ENCODE measurements at places on chromosomes 6 and 20.

- DNase-seq: no peak
These were observed 60.2 kb downstream of the GNAS-AS1 start for GRCh38 chr20:58790454-58790853.

GRCh38 chr6:12749531-12750379, 33.2 kb downstream of the PHACTR1 start:
- DNase-seq: no peak

DNA sequence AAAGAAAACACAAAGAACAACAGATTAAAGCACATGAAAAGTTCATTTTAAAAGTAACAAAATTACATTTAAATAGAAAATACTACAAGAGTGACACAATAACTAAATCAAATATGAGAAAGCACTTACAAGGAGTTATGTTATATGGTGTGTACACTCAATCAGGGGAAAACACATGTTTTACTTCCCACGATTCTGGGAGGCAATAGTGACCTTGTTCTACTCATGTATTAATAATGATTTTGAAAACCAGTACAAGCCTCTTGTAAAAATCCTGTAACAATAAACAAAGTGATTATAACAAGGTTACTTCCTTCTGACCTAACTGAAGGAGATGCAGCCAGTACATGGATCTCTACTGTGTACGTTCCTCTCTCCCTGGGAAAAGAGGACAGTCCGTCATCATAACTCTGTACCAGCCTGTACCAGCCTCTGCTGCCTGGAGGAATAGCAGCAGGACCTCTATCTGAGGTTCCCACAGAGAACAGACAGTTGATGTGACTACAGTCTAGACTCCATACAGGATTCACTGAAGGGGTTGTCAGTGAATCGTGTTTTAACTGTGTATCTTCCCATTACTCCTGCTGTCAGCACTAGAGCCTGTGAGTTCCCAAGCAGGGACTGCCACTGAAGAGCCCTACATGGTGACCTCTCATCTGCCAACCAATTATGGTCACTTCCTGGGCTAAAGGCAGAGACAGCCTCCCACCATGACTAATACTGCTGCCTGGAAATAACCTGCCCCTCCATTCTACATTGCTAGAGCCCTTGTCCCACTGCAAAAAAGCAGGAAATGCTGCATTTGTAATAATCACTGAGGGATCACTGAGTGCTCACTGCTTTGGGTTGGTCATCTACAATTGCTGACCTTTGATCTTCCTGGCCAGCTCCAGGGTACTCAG, 149.7 kb downstream of the KIF16B start:
- DNase-seq: no peak

DNA sequence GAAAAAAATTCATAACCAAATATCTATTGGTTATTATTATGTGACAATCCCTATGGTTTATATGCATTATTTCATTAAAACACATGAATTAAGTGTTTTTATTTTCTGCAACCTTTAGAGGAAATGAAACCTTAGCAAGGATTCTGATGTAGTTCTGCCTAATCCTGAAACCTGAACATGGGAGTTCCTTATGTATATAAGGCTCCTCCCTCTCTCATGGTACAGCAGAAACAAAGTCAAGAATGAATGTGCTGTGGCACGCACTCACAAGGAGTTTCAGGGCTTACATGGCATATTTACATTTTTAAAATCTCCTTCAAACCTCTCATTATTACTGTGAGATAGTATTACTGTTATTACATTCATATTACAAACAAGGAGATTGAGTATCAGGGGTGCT, 426.4 kb upstream of the CITED2 start:
- no peak for DNase-seq

DNA sequence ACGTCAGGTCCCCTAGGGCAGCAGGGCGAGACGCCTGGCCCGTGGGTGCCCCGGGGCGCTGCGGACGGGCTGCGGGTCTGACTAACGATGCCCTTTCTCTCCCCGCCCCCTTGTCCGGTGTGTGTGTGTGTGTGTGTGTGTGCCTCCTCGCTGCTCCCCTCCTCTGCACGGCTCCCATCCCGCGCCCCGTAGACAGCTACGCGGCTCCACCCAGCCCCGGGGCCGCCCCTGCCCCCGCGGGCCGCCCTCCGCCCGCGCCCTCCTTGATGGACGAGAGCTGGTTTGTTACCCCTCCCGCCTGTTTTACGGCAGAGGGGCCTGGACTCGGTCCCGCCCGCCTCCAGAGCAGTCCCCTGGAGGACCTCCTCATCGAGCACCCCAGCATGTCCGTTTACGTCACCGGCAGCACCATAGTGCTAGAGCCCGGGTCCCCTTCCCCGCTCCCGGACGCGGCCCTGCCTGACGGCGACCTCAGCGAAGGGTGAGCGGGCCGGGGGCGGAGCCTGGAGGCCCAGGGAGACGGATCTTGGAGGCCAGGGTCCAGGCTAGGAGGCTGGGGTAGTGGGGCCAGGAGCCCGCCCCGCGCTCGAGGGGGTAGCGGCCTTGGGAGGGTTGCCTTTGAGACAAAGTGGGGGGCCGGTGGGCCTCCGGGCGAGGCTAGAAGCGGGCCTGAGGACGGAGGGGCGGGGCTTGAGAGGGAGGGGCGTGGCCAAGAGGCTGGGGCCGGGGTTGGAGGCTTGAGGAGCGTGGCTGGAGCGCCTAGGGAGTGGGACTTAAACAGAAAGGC, 5.1 kb downstream of the TP53INP2 start:
- peak; percentile 64 for DNase-seq

GRCh38 chr6:164419099-164419498, 890.3 kb downstream of the C6orf118 start:
- no peak for DNase-seq

- no peak for DNase-seq
These were observed 289.5 kb downstream of the ESR1 start for GRCh38 chr6:152096863-152097496.

DNA sequence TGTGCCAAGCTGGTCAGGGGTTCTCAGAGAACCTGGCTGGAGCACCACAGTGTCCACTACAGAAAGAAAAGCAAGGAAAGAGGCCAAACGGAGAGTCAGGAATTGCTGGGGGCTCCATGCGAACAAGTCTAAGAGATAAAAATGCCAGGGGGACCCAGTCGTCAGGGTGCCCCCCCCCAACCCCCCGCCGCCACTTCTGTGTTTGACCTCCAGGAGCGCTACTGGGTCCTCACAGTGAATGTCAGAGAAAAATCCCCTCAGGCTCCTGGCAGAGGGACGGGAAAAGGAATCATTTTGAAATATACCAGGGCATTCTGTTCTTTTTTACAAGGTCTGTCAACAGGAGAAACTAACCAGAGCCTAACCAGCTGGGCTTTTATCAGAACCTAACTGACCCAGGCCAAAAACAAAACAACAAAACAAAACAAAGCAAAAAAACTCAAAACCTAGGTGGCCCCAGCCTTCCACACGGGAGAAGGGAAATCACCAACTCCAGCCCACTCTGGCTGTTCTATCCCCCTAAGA, 17.9 kb upstream of the NELFCD start:
- DNase-seq: no peak

DNA sequence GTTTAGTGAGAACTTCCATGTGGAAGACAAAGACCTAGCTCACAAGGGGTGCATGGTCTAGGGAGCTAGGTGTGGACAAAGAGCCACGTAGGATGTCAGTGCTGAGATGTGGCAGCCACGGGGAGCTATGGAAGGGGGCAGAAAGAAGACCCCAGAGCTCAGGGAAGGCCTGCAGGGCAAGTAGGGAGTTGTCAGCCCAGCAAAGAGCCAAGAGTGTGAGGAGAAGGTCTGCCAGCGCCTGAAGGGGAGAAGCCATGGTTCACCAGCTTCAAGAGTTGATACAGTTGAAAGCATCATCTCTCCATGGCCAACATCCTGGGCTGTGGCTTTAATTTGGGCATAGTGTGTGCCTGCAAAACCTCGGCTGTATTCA, 95.6 kb downstream of the CDH26 start:
- no peak for DNase-seq

GRCh38 chr20:62760471-62760855, 35.8 kb upstream of the MRGBP start:
- DNase-seq: no peak

GRCh38 chr6:36933102-36933501, 21.4 kb upstream of the PI16 start:
- DNase-seq: no peak

DNA sequence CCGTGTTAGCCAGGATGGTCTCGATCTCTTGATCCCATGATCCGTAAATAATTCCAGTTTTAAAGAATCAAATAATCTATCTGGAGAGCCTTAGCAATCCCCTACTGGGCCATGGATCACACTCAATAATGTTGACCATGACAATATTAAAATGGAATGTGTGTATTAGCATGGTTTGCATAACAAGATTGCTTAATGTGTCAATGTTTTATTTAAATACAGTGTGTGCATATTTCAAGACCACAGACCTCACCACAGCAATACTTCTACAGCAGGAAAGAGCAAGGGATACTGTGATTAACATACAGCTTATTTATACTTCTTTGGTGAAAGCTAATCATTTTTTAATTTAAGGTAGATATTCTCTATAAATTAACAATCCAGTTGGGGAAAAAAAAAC, 470.4 kb downstream of the TFAP2B start:
- DNase-seq: no peak

GRCh38 chr20:43352996-43353395, 104.7 kb upstream of the SRSF6 start:
- DNase-seq: no peak

DNA sequence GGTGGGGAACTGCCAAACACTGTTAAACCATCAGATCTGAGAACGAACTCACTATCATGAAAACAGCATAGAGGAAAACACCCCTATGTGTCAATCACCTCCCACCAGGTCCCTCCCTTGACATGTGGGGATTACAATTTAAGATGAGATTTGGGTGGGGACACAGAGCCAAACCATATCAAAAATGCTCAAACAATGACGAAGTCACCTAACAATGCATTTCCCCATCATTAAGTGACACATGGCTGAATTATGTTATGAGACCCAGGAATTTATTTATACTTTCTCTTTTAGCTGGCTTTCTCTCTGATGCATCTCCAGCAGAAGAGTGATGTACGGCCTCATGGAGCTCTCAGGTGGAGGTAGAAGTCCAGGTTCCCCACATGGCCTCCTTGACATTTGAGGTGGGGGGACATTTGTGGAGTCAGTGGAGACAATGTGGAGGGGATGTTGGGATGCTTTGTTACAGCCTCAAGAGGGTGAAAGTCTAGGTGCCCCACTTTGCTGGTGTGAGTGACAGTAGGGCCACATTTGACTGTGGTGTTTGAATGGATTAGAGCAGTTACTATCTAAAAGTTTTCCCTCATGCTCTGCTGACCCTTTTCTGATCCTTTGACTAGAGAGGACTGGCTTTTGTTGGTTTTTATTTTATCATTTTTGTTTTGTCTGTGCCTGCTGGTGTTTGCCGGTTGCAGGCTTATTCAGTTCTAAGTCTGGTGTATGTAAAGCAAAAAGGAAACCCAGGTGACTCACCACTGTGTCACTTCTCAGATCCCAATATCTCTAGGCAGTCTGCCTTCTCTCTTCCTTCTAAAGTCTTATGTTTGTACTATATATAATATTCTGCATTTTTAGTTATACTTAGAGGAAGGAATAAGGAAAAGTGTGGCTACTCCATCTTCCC, 18.5 kb upstream of the DCBLD1 start:
- no peak for DNase-seq

- no peak for DNase-seq
These were observed 375.4 kb upstream of the HS3ST5 start for GRCh38 chr6:114718186-114718585.

- no peak for DNase-seq
These were observed 85.7 kb downstream of the SHLD1 start for GRCh38 chr20:5835871-5836270.

- DNase-seq: no peak
These were observed 47.9 kb downstream of the HDDC2 start for GRCh38 chr6:125253881-125254280.

- DNase-seq: no peak
These were observed 57.7 kb downstream of the DHX35 start for GRCh38 chr20:39019805-39020325.

GRCh38 chr20:298776-299391, 1.5 kb downstream of the ZCCHC3 start:
- no peak for DNase-seq

GRCh38 chr6:40440053-40440452, 147.1 kb downstream of the LRFN2 start:
- no peak for DNase-seq

GRCh38 chr6:42118162-42119001, 24.0 kb downstream of the C6orf132 start:
- DNase-seq: no peak

- no peak for DNase-seq
These were observed 52.9 kb downstream of the UBR2 start for GRCh38 chr6:42616716-42617115.

GRCh38 chr6:2542858-2543218, 207.9 kb downstream of the MYLK4 start:
- DNase-seq: no peak

- DNase-seq: no peak
These were observed 8.6 kb upstream of the TMC2 start for GRCh38 chr20:2527762-2528161.

- DNase-seq: no peak
These were observed 284.9 kb downstream of the PRKN start for GRCh38 chr6:162442687-162443086.

GRCh38 chr20:52593654-52594053, 378.5 kb upstream of the TSHZ2 start:
- no peak for DNase-seq

DNA sequence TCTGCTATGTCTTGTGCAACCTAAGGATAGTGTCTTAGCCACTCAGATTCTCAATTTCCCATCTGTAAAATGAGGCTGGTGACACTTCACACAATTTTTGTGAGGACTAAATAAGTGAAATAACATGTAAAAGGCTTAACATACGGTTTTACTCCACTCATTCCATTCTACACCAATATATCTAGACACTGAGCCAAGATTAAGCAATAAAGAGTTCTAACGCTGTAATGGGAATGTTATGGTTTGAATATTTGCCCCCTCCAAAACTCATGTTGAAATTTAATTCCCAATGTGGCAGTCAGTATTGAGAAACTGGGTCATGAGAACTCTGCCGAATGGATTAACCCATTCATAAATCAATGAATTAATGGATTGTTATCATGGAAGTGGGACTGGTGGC, 301.0 kb downstream of the HACE1 start:
- no peak for DNase-seq

DNA sequence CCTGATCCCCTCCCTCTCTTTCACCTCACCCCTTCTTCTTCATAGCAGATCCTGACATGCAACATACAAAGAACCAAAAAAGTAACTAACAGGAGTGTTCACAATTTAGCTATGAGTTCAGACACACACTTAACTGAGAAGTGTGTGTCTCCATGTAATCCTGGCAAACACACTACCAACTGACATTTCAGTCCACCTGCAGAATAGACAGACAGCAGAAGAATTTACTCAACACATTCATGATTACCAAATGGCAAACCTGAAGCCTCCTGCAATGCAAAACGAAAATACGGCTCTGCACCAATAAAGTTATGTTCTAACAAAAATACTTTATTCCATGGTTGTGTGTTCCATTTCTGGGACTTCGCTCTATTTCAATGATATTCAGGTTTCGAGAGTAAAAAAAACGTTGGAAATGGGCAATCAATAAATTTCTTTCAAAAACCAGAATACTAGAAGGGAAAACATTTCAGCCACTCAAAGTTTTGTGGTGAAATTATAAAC, 2.6 kb downstream of the BACH2 start:
- DNase-seq: no peak

- no peak for DNase-seq
These were observed 26.1 kb upstream of the GCNT2 start for GRCh38 chr6:10495029-10495428.

GRCh38 chr20:54608039-54608745, 132.8 kb downstream of the DOK5 start:
- DNase-seq: no peak
